ENCODE measurements at places on chromosomes 2 and 18. TPM values are rescaled to one million over a fixed set of nuclear protein-coding genes. Genes with fewer than 3 reads are reported as not detected.

FAM124B gene
- not detected for polyA plus RNA-seq

STK11IP gene
- 14.5 TPM for polyA plus RNA-seq

LYG2 gene
- not detected for polyA plus RNA-seq

REG1B gene
- polyA plus RNA-seq = not detected

ZNF513 gene
- 23.7 TPM for polyA plus RNA-seq

CYRIA gene
- polyA plus RNA-seq = 1.1 TPM

DPYSL5 gene
- not detected for polyA plus RNA-seq

CNDP1 gene
- polyA plus RNA-seq = not detected

TEX44 gene
- not detected for polyA plus RNA-seq

ADAM23 gene
- 10.3 TPM for polyA plus RNA-seq

PARD3B gene
- 3.3 TPM for polyA plus RNA-seq

- DNase-seq = peak; percentile 20
- no peaks in the 10 kb centered on the region for H3K4me1 ChIP-seq
- H3K4me3 ChIP-seq = no peak overlapping the region
- no peak overlapping the region for H3K27ac ChIP-seq
These were observed 179.3 kb upstream of the MGAT5 start for GRCh38 chr2:134074619-134075018.

GRCh38 chr2:216031960-216032689 lies 18.8 kb upstream of the MREG start:
- H3K4me3 ChIP-seq = no peak overlapping the region
- peaks cover 11% of the 10 kb centered on the region for H3K4me1 ChIP-seq
- no peaks in the 10 kb centered on the region for H3K36me3 ChIP-seq
- peak overlapping the region; percentile 80 for H3K27ac ChIP-seq
- DNase-seq = peak; percentile 94

DNA sequence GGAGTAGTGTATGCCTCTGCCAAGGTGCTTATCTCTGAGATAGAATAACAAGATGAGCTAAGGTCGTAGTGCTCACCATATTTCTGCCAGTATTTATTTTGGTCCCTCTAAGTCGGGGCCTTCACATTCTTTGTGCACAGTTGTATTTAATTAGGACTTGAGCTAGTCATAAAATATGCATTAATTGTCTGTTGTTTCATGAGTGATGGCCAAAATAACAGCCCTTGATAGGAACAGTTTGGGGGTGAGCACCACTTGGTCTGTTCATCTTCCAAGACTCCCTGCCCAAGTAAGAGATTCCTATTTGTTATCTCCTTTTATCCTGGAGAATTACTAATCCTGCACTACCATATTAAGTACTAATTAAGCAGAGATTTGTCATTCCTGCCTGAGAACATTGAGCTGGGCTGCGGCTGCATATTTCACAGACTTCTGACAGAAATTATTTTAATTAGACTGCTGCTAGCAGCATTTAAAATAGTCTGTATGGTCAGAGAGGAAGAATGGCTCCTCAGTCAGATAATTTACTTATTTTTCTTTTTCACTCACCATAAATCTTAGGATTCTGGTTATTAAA lies 435.1 kb downstream of the MTX2 start:
- no peak for DNase-seq
- H3K4me3 ChIP-seq = no peak overlapping the region
- no peaks in the 10 kb centered on the region for H3K27me3 ChIP-seq
- H3K4me1 ChIP-seq = no peaks in the 10 kb centered on the region
- H3K36me3 ChIP-seq = no peaks in the 10 kb centered on the region
- H3K27ac ChIP-seq = no peak overlapping the region

- DNase-seq = no peak
- no peaks in the 10 kb centered on the region for H3K36me3 ChIP-seq
- H3K27ac ChIP-seq = no peak overlapping the region
These were observed 196.6 kb upstream of the CELF4 start for GRCh38 chr18:37762076-37762621.

DNA sequence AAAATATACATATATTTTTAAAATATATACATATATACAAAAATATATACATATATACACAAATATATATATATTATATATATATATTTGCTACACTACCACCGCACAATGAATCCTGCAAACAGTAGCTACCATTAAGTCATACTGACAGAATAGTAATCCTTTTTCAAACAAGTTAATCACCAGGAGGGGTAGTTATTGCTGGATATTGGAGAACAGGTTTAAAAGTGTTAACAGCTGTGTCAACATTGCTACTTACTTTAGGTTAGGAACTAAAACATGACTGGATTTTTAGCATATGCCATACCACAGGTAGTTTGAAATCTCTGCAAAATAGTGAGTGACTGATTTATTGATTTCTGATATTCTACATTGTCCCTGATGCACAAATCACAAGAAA lies 529.1 kb upstream of the CDH7 start:
- DNase-seq = no peak
- H3K27ac ChIP-seq = no peak overlapping the region
- H3K36me3 ChIP-seq = no peaks in the 10 kb centered on the region
- no peak overlapping the region for H3K4me3 ChIP-seq
- H3K4me1 ChIP-seq = no peaks in the 10 kb centered on the region

DNA sequence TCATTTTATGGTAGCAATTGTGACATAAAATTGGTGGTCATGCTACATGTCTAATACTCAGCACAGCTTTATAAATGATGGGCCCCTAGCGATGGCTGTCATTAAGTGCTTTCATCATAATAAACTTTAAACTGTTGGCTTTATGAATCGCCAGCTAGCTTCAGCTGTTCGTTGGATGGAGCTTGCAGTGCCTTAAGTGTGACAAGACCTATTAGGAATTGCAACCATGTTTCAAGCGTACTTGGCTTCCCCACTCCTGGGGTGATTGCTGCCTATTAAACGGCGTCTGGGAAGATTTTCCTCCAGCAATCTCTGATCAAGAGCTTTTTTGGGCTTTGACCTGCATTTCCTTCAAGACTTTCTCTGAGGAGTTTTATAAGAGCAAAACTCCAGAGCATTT lies 164.5 kb upstream of the SIX3 start:
- H3K4me3 ChIP-seq = no peak overlapping the region
- no peak for DNase-seq
- no peak overlapping the region for H3K27ac ChIP-seq

GRCh38 chr2:193980599-193980998 lies 1676.4 kb upstream of the SLC39A10 start:
- H3K27ac ChIP-seq = no peak overlapping the region
- H3K27me3 ChIP-seq = no peaks in the 10 kb centered on the region
- DNase-seq = no peak
- H3K36me3 ChIP-seq = no peaks in the 10 kb centered on the region

DNA sequence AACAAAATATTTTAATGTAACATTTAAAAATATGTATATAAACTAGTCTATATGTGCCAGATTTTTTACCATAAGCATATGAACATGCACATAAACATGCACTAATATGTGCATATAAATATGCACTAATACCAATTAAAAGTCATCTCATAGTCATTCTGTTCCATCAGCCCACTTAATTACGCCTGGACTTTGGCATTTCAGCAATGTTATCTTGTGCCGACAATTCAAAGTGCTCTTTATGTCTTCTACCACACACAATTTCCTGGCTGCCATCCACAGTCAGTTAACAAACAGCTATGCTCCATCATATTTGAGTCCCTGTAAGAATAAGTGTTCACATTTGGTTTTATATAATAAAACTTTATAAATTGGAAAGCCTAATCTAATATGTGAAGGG lies 92.6 kb upstream of the TSPYL6 start:
- DNase-seq = peak; percentile 64
- no peaks in the 10 kb centered on the region for H3K36me3 ChIP-seq

DNA sequence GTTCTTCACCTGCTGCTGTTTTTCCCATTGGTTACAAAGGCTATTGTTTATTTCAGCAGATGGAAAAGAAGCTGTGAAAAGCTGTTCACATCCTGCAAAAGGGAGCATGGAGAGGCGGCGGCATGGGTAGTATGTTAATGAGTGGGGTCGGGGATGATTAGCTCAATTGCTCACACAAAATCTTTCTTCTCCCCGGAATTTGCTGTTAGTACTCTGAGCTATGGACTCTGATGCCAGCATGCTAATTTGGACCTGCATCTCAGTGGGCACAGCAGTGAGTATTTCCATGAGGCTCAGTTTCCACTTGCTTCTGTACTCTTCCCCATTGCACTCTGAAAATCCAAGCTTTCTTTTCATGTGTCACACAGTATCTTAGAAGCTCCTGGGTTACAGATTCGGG lies 61.6 kb downstream of the DNER start:
- no peaks in the 10 kb centered on the region for H3K27me3 ChIP-seq
- H3K36me3 ChIP-seq = no peaks in the 10 kb centered on the region
- no peaks in the 10 kb centered on the region for H3K4me1 ChIP-seq
- H3K27ac ChIP-seq = no peak overlapping the region
- no peak overlapping the region for H3K4me3 ChIP-seq

GRCh38 chr2:96770442-96771202 lies 9.9 kb downstream of the CNNM4 start:
- H3K36me3 ChIP-seq = no peaks in the 10 kb centered on the region
- H3K4me3 ChIP-seq = no peak overlapping the region
- no peaks in the 10 kb centered on the region for H3K27me3 ChIP-seq
- peaks cover 7% of the 10 kb centered on the region for H3K4me1 ChIP-seq
- no peak for DNase-seq

- H3K4me1 ChIP-seq = no peaks in the 10 kb centered on the region
- peak; percentile 36 for DNase-seq
- peaks cover 4% of the 10 kb centered on the region for H3K36me3 ChIP-seq
- H3K27ac ChIP-seq = no peak overlapping the region
- no peaks in the 10 kb centered on the region for H3K27me3 ChIP-seq
These were observed 61.2 kb downstream of the FAM171B start for GRCh38 chr2:186755066-186755465.

DNA sequence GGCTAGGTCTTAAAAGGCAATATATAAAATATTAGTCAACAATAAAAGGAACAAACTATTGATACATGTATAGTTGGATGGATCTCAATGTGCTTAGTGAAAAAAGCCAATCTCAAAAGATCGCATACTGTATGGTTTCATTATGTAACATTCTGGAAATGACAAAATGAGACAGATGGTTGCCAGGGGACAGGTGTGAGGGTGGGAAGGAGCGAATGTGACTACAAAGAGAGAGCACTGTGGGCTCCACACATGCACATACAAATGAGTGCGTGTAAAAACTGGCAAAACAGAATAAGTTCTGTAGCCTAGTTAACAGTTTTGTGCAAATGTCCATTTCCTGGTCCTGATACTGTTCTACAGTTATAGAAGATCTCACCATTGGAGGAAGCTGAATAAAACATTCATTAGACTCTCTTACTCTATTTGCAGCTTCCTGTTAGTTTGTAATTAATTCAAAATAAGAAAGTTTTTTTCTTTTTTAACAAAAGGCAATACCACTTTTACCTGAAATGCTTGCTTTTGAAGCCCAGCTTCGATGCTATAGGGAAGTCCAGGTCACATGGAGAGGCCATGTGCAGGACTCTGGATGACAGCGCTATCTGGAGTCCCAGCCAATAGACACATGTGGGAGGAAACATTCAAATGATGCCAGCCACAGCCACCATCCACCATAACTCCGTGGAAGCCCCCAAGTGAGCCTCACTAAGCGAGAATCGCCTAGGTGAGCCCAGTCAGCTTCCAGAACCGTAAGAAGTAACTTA lies 21.0 kb upstream of the C2orf80 start:
- no peak for DNase-seq
- H3K27ac ChIP-seq = no peak overlapping the region
- no peaks in the 10 kb centered on the region for H3K4me1 ChIP-seq
- no peaks in the 10 kb centered on the region for H3K27me3 ChIP-seq

- DNase-seq = no peak
- no peaks in the 10 kb centered on the region for H3K4me1 ChIP-seq
- H3K27ac ChIP-seq = no peak overlapping the region
- peaks cover 1% of the 10 kb centered on the region for H3K27me3 ChIP-seq
These were observed 3.5 kb downstream of the PELI1 start for GRCh38 chr2:64140665-64141200.

DNA sequence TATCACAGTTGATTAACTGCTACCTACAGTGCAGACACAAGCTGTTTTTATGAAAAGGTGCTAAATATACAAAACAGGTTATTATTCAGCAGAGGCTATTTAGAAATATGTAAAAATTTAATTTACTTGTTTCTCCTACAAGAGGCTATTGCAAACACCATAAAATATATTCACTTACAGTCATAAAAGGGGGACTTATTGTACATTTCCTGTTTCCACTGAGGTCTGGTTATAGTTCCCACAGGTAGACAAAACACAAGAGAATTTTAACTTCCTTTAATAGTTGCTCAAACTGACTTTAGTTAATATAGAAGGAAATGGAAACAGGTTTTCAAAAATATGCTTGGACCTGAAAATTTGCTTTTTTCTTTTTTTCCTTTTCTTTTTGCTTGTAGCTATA lies 40.0 kb upstream of the FRZB start:
- no peak for DNase-seq
- H3K4me1 ChIP-seq = peaks cover 2% of the 10 kb centered on the region
- H3K4me3 ChIP-seq = no peak overlapping the region
- H3K27ac ChIP-seq = no peak overlapping the region

DNA sequence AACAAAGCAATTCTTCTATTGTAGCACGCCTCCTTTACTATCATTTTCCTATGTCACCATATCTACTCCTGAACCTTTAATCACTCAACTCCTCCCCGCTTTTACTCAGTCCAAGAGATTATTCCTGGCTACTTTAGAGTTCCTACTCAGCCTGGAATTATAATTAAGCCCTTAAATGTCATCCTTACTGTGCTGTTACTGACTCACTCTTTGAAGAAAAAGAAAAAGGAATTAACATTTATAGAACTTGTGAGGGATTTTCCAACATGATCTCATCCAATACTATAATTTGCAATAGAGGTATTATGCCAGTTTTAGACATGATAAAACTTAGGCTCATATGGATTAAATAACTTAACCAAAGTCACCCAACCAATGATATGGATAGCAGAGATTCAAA lies 61.7 kb downstream of the CCDC88A start:
- H3K27ac ChIP-seq = no peak overlapping the region
- H3K4me3 ChIP-seq = no peak overlapping the region
- peak; percentile 69 for DNase-seq
- no peaks in the 10 kb centered on the region for H3K36me3 ChIP-seq
- H3K4me1 ChIP-seq = 0 out of 2 replicates have a peak, but pooled peaks cover 2% of the 10 kb centered on the region
